ENCODE measurements at places on chromosomes 7 and 10.

- DNase-seq = no peak
These were observed 5.5 kb upstream of the H2AZ2 start for GRCh38 chr7:44853391-44853790.

GRCh38 chr7:131359136-131359776 is 31.6 kb downstream of the MKLN1 start:
- no peak for DNase-seq

GRCh38 chr7:68783684-68784083 is 814.6 kb upstream of the AUTS2 start:
- DNase-seq = no peak

- DNase-seq = no peak
These were observed 398.9 kb downstream of the ADRA2A start for GRCh38 chr10:111475720-111476119.

GRCh38 chr7:114922026-114922651 is at the start of gene MDFIC:
Gene MDFIC, plus strand, starts transcription at chr7:114922094. Its CDS starts 940 bp downstream, at chr7:114923034.
- DNase-seq = peak; percentile 22

- no peak for DNase-seq
These were observed 41.9 kb upstream of the OGDHL start for GRCh38 chr10:49803988-49804387.

DNA sequence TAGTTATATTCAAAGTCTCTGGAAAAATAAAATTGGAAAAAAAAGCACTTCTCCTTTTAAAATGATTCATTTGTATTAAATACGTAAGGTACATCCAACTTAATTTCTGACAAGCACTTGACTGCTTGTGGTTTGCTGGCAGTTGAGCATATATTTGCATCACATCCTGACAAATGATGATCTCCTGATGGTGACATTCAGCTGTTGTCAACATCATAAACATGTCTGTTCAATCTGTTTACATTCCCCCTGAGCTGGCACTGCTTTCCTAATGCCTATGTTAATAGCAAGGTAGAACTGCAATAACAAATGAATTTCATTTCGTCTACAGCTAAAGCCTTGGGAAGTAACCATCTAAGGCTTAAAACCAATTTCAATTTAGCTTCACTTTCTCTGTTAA is 24.4 kb downstream of the TSPAN12 start:
- DNase-seq = no peak

DNA sequence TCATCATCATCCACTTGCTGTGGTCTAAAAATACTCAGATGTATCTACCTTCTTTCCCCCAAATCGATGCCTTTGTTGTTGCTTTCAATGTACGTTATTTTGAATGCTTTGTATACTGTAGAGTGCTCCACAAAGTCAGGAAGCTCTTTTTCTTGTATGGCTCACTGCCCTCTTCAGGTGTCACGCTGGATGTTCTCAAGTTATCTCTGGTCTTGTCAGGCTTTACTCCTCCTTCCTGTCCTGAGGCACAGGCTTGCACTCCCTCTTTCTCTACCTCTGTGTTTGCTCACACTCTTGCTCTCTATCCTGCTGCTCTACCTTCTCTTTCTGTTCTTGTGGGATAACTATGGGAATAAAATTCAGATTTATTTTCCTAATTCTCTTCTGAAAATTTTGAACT is 381.3 kb downstream of the NRG3 start:
- no peak for DNase-seq

GRCh38 chr10:71589617-71590551 is 129.7 kb downstream of the C10orf105 start:
- DNase-seq = no peak

GRCh38 chr7:149886018-149886415 is 12.2 kb downstream of the ATP6V0E2 start:
- no peak for DNase-seq

DNA sequence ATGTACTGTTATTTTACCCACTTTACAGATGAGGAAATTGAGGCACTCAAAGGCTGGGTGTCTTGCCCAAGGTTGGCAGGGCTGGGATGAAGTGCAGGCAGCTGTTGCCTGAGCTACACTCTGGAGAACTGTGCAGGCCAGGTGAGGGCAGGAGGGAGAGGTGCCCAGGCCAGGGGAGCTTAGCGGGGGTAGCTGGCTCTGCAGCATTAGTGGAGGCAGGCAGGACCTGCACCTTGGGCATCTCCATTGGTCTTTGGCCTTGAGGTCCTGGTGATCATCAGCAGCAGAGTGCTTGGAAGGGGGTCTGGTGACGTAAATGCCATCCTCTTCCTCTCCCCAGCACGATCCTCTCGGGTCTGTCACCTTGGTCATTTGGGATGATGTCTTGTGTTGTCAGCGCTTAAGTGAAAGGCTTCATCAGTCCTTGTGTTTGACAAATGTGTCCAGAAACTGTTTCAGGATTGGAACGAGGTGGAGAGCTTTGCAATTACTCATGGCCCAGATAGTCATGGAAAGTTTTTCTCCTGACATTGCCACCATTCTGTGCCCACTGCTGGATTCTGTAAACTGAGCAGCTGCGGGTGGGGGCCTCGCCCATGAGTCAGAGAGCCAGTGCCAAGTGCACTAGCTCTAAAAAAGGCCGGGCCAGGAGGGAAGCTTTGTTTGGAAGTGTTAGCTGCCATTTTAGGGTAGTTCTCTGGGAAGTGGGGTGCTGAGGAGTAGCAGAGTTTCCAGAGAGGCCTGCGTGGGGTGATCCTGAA is 47.6 kb downstream of the TSPAN15 start:
- no peak for DNase-seq

GRCh38 chr7:50349963-50350944 is 45.7 kb downstream of the IKZF1 start:
- DNase-seq = no peak

DNA sequence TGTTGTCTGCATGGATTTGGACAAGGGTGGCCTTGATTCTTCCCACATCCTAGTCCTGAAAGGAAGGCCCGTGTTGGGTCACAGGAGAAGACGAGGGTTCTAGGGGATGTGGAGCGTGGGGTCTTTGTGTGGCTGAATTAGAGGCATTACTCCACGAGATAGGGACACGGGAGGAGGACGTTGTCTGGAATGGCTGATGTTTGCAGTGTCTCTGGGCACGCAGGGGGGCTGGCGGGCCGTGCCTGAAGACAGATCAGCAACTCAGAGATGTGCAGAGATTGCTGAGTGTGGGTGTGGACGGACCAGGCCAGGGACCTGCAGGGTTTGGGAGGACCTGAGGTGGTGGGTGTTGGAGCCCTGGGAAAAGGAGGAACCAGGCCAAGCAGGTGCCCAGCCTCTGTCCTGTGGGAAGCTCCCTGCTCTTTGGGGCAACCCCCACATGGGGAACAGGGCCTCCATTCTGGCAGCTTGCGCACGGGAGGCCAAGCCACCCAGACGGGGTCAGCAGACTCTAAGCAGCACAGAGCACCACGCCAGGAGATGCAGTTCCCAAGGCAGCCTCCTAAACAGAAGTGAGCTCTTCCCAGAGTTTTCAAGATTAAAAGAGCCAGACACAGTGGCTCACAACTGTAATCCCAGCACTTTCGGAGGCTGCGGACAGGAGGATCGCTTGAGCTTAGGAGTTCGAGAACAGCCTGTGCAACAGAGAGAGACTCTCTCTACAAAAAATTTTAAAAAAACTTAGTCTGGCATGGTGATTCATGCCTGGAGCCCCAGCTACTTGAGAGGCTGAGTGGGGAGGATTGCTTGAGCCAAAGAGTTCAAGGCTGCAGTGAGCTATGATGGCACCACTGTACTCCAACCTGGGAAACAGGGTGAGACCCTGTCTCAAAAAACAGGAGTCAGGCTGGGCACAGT is 71.0 kb upstream of the GTF2I start:
- DNase-seq = no peak

GRCh38 chr7:20408467-20408826 is 77.7 kb downstream of the ITGB8 start:
- no peak for DNase-seq

DNA sequence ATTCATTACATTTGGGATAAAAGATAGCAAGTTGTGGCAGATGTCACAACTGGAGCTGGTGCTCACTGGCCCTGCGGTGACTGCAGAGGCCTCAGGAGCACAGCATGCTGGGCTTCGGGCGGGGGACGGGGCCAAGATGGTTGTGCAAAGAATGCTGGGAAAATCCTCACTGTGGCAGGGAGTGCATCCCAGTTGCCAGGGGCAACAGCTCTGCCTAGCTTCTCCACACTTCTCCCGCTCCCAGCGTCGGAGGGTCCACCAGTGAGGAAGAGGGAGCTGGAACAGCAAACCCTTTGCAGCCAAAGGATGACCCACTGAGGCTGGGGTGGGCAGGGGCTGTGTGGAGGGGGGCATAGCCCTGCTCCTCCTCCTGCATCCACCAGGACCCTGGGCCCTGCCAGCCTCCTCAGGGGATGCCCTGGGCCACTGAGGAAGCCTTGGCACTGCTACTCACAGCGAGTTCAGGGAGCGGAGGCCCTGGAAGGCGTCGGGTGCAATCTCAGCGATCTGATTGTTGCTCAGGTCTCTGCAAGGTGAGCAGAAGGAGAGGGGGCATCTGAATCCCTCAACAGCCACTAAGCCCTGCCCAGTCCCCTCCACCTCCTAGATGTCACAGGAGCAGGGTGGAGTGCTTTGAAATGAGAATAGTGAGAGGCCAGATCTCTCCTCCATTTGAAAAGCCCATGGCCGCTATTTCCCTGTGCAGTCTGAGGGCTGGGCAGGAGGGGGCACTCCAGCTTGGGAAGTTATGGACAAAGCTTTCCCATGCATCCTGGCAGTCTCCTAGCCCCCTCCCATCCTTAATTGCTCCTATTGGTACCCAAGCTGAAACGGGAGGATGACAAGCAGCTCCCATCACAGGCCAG is 126.5 kb downstream of the SLIT1 start:
- DNase-seq = no peak

DNA sequence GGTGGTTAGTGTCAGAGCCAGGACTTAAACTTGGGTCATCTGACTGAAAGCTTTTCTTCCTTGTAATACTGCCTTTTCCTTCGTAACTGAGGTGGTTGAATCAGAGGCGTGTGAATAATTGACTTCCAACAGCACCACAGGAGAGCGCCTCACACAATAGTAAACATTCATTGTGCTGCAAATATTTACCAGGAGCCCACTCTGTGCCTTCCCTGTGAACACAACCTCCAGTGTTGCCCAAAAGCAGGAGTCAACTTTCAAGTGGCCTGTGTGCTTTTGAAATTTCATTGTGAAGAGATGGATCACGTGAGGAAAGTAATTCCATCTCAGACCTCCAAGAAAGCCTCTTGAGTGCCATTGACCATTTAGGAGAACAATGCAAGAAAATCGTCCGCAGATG is 60.2 kb downstream of the ADRA2A start:
- no peak for DNase-seq

DNA sequence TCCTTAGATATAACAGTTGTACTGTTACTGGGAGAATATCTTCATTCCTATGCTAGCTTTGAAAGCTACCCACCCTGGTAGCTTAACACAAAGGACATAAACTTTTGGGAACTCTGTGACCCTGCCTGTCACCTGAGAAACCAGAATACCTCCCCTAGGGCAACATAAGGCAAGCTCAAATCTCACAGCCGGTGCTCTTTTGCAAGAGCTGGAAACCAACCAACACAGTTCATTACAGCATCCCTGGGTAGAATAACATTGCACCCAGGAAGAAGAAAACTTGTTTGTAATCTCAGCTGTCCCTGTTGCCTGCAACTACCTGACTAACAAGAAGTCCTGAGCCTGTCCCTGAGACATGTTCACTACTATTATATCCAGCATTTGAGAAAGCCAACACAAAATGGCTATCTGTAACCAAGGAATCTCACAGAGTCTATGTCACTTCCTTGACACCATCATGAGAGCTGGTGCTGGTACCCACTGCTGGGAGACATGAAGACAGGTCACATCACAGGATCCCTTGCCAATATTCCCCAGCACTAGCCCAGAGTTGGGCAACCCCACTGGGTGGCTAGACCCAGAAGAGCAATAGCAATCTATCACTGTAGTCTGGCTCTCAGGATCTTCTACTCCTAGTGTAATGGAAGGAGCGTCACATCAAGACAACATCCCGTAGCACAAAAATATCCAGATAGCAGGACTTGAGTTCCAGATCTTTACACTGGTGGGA is 31.3 kb downstream of the AKR1C3 start:
- DNase-seq = no peak

- no peak for DNase-seq
These were observed 244.8 kb downstream of the BICC1 start for GRCh38 chr10:58757352-58758065.

Data from stimulated activated CD8-positive, alpha-beta memory T cell treated with anti-CD3 and anti-CD28 coated beads, Interleukin-2, amount 100 ng/mL, for 1 hour (primary cell).